NCI-H1092 treated with DMSO at 0.1 percent for 48 hours (cell line): ENCODE measurements at places on chromosomes 2 and 18.

- DNase-seq: no peak
Observed at GRCh38 chr2:102704531-102704930, 57.3 kb upstream of the TMEM182 start.

DNA sequence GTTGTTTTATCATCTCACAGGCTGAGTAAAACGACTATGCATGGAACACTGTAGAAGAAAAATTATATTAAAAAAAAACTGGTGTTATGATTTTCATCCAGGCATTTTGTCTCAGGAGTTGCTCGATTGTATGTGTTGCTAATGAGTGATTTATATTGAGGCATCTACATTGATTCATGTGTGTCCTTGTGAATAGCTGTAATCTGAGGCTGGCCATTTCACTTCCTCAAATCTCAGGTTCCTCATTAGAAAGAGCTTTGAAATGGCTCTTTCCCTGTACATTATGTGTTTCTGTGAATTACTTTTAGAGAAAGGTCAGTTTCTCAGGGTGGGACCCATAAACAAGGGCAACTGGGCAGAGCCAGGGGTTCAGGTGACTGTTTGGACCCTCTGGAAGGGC, 2.3 kb downstream of the IL18R1 start:
- no peak for DNase-seq

DNA sequence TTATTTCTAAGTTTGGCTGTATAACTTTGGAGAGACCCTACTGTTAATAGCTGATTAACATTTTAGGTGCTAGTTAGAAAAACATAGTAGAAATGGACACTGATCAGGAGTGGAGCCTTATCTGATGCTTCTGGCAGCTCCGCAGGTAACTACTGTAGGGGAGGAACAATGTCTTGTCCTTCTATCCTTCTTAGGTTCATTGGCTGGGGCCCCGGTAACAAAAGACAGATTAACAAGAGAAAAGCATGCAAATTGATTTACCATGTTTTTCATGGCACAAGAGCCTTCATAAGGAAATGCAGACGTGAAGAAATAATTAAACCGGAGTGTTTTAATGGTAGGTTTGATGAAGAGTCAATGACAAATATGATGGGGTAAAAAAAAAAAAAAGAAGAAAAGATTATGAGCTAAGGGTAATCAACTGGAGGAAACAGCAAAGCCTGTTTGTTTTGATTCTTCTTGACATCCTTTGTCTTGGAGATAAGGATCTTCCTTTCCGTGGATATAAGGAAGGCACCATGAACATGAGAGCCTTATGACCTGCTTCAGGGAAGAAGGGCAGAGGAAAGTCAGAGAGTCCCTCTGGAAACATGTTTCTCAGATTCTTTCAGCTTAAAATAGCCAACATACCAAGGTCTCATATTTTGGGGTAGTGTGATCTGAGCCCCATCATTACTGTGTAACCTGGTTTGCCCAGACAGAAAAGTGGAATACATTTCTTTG, 62.4 kb upstream of the GCFC2 start:
- no peak for DNase-seq

GRCh38 chr2:81078102-81078501, 773.5 kb upstream of the LRRTM1 start:
- no peak for DNase-seq

DNA sequence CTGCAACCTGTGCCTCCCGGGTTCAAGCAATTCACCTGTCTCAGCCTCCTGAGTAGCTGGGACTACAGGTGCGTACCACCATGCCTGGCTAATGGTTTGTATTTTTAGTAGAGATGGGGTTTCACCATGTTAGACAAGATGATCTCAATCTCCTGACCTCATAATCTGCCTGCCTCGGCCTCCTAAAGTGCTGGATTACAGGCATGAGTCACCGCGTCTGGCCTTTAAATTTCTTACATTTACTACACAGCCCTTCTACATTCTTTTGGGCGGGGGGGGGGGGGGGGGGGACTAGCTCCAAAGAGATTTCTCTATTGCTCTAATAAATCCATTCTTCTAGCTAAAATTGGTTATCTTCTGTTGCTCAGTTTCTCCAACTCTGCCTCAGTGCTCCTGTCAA, 964.9 kb upstream of the ACVR2A start:
- no peak for DNase-seq

GRCh38 chr18:48153613-48154481, 223.4 kb upstream of the SMAD2 start:
- no peak for DNase-seq

GRCh38 chr2:110800611-110801402, 68.4 kb downstream of the ACOXL start:
- no peak for DNase-seq

GRCh38 chr18:68533641-68534040, 181.3 kb downstream of the TMX3 start:
- DNase-seq: no peak

GRCh38 chr2:148545390-148546256, 98.9 kb upstream of the EPC2 start:
- no peak for DNase-seq

DNA sequence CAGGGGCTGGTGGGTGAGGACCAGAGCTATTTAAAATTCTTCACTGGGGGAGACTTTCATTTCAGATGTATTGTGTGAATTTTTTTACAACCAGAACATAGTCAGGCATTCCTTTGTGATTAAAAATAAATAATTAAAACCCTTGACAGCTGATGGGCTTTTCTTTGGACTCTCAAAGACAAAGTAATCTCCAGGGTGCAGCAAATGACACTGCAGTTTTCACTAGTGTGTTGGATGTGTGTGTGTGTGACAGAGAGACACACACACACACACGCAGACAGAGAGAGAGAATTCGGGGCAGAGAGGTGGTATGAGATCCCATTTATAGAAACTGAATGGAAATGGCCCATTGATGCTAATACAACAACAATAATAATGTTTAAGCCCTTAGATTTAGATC, 10.3 kb upstream of the GALNT14 start:
- DNase-seq: no peak

- DNase-seq: no peak
Observed at GRCh38 chr18:73976433-73976832, 171.2 kb downstream of the FBXO15 start.

GRCh38 chr2:190121971-190122370, 59.4 kb upstream of the MSTN start:
- DNase-seq: no peak

GRCh38 chr2:151862700-151863099, 34.5 kb upstream of the ARL5A start:
- no peak for DNase-seq
